SIG-M5 (cell line): ENCODE measurements at places on chromosomes 16 and 17.

GRCh38 chr17:77640252-77640651 is 318.3 kb upstream of the TNRC6C start:
- no peak for DNase-seq

GRCh38 chr17:42791948-42792347 is 6.6 kb downstream of the COA3 start:
- no peak for DNase-seq

GRCh38 chr16:23959072-23959751 is 123.4 kb downstream of the PRKCB start:
- DNase-seq = no peak

DNA sequence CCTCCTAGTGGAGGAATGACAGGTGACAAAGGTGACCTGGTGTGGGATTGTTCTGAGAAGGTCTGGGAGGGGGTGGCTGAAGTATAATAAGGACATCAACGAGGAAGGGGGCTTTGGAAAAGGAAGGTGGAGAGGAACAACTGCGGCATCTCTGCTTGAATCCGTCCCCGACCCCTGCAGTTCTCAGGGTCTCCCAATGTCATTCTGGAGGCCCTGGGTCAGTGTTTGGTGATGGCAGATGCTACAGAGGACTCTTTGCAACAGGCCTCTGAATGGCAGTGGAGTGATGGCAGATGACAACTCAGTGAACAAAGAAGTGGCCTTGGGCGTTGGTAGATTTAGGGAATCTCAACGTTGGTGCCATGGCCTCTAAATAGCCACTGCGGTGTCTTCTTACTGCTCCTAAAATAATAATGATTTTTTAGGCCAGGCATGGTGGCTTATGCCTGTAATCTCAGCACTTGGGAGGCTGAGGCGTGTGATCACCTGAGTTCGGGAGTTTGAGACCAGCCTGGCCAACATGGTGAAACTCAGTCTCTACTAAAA is 1.3 kb downstream of the ENGASE start:
- no peak for DNase-seq

DNA sequence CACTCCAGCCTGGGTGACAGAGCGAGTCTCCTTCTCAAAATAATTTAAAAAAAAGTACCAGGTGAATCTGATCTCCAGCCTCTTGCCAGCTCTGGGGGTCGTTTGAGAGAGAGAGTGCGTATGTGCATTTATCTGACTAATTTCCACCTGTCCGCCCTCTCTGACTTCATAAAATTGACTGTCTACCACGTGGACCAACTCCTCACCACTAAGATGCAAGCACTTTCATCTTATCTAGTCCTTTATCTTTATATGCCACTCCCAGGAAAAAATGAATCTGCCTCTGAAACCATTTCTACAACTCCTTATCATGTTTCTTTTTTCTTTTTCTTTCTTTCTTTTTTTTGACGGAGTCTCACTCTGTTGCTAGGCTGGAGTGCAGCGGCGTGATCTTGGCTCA is 55.8 kb downstream of the HS3ST3A1 start:
- no peak for DNase-seq

- no peak for DNase-seq
These were observed 9.8 kb upstream of the CTCF start for GRCh38 chr16:67552476-67552875.

DNA sequence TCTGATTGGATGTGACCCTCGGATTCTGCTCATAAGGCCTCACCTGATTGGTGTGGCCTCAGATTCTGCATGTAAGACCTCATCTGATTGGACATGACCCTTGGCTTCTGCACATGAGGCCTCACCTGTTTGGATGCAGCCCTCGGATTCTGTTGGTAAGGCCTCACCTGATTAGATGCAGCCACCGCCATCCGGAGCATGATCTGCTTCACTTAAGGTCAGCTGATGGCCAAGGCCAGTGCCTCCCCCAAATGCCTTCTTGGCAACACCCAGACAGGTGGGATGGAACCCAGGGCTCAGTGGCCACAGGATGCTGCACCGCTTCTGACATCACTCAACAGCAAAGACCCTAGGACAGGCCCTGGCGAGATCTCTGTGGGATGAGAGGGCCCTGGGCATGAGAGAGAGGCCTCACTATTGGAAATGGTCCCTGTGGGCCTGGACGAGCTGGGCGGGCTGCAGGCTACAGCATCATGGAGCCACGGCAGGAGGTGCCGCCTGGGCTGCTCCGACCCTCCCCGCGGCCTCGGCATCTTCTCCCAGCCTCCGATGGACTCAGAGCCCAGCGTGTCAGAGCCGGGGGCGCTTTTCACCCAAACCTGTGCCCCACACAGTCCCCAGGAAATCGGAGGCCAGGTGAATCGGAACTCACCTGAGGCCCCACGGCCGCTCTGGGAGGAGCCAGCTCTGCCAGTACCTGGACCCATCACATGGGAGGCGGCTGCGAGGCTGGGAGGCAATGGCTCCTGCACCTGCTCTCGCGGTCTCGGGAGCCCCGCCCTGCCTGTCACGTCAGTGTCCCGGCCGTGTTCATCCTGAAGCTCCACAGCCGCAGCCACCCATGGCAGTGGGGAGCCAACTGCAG is 60.9 kb upstream of the ZNF469 start:
- no peak for DNase-seq

GRCh38 chr16:4402439-4403132 is 13.8 kb downstream of the CORO7 start:
- no peak for DNase-seq

DNA sequence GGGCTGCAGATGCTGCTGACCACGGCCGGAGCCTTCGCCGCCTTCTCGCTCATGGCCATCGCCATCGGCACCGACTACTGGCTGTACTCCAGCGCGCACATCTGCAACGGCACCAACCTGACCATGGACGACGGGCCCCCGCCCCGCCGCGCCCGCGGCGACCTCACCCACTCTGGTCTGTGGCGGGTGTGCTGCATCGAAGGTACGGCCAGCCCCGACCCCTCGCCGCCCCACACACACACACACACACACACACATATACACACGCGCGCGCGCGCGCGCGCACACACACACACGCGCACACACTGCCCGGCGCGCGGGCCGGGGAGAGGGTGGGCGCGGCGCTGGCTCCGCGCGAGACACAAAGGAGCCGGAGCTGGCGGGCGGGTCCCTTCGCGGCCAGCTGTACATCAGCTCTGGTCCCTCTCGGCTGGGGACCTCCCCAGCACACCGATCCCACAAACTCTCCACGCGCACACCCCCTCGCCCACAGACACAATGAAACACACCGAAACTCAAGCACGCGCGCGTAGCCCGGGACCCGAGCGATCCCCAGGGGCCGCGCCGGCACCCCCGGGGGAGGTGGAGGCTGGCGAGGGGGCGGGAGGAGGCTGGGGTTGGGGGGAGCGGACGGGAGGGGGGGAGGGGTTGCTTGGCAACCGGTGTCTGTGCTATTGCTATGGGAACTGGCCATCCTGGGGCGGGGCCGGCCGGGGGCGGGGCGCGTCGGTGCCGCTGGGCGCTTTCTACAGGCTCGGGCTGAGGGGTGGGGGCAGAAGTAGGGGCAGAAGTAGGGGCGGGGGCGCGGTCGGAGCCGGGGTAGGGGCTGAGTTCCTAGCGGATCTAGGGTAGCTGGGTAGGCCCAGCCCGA is 658 bp downstream of the CACNG4 start:
- no peak for DNase-seq

DNA sequence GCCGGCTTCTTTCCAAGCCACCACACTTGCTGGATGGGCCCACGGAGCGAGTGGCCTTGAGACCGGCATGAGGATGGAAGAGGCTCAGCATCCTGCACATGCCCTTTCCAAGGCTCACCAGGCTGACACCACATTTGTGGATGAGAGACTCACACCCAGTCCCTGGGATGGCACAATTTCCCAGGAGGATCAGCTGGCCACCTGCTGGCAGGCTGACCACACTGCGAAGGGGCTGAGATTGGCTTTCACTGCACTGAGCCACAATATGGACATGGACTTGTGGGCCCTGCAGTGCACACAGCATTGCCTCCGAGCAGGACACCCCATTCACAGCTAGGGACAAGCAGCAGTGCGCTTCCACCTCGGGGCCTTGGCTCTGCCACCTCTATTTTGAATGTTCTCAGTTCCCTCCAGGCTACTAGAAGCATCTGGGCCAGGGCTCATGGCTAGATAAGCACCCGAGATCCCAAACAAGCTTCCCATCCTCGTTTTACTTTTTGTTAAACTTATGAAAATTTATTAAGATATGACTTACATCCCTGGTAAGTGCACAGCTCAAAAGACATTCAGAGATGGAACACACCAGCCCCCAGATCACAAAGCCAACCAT is 25.3 kb upstream of the KSR1 start:
- DNase-seq = no peak

- no peak for DNase-seq
These were observed 37.6 kb downstream of the OR3A1 start for GRCh38 chr17:3260600-3260999.

DNA sequence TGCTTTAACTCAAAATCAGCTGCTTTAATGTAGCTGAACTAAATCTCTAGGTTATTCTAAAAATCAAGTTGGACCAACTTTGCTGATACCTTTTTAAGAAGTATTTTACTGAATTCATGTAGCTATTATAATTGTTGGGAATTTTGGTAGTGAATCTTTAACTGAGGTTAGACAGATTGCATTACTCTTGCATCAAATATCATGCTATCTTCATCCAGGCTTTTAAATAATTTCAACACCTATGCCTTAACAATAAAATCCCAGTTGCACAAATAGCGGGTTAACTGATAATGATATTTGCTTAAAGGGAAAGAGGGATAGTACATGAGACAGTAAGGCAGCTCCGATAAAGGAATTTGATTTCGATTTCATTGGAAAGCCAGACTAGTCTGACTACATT is 241.3 kb upstream of the TBX2 start:
- DNase-seq = no peak

DNA sequence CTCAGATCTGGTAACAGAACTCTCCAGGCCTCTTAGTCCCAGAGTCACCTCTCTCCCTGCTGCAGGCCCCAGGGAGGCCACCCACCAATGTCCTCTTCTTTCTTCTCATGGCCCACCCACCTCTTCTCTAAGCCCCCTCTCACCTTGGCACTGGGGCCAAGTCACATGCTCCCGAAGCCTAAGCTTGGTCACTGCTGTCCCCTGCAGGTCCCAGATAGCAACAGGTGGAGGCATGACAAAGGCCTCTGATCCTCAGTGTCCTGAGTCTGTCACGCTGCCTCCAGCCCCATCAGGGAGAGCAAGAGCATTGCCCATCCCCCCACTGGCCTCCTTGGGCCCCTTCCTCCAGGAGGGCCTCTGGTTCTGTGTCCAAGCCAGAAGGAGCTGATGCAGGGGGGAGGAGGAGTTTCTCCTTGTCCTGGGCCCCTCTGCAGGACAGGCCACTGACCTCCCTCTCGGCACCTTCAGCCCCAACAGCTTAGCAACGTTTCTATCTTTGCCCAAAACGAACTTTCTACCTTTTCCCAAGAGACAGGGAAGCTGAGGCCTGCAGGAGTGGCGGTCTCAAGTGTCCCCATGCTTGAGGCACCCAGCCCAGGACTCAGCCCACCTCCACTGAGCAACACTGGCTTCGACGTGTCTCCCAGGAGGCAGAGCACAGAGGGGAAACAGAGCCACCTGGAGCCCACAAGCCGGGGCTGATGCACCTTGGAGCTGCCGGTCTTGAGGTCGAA is 8.6 kb downstream of the P2RX1 start:
- no peak for DNase-seq

- DNase-seq = no peak
These were observed 97.2 kb downstream of the NOG start for GRCh38 chr17:56690441-56691291.

- DNase-seq = no peak
These were observed 93.1 kb downstream of the RTN4RL1 start for GRCh38 chr17:1931844-1932579.

DNA sequence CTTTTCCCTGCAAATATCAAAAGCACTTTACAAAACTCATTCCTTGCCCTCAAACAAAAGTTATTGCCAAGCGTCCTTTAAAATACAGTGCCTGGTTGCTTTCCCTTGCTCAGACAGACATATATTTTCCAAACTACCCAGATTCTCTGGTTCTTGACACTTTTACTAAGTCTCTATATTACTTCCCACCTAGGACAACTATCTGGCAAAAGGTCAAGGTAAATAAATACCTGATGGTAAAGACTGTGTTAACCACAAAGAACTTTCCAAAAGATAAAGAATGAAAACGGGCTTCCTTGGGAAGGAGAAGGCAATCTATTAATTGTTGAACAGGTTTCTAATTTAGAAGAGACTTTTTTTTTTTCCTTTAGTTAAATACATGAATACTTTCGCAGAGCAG is 1.9 kb downstream of the HS3ST3A1 start:
- DNase-seq = no peak

DNA sequence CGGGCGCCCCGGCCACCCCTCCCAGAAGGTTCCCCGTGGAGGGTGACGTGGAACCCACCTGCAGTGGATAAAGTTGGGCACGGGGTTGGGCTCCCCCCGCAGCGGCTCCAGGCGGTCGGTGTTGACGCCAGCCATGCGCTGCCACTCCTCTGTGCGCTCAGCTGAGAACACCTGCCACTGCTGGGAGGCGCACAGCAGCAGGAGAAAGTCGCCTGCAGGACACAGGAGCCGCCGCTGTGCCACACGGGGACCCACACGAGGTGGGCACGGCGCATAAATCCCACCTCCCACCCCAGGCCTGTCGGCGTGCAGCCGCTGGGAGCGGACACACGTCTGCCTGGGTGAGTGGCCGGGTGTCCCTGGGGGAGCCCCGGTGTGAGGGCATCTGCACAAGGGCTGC is 20.7 kb downstream of the CTU2 start:
- no peak for DNase-seq

DNA sequence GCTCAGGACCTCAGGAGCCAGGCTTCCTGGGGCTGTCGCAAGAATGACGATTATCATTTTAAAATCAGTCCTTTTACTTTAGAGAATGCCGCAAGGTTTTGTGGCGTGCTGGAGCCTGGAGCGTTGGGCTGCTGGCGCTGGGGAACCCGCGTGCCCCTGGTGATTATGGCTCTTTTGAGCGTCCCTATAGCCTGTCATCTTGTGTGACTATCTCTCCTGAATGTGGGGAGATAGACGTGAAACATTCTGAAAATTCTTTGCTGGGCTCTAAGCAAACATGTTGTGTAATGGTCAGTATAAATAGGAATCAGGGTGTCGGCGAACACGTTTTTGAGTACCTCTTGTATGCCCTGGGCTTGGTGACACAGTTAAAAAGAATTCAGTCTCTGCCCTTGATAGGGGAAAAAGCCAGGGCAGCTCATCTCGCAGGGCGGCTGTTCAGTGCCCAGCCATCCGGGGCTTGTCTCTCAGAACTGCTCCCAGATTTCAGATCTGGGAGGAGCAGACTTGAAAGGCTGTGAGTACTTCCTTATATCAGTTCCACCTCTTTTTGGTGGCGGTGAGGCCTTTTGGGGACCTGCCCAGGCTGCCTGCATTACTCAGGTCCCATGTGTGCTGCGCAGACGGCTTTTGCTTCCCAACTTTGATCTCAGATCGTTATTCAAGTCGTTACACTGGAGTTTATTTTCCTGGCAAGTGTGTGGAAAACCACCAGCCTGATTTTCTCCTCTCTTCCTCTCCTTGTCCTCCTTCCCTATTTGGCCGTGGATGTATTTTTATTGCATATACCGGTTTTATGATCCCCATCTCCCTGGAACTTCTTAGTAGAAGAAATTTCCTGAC is 973 bp downstream of the SLC7A6 start:
- peak; percentile 55 for DNase-seq
